ENCODE measurements at places on chromosomes 2 and 18.

- H3K36me3 ChIP-seq = no peaks in the 10 kb centered on the region
- no peak for DNase-seq
- peaks cover 5% of the 10 kb centered on the region for H3K4me1 ChIP-seq
- H3K27ac ChIP-seq = no peak overlapping the region
Measured at GRCh38 chr2:233209533-233210171, 41.8 kb upstream of the ATG16L1 start.

- no peaks in the 10 kb centered on the region for H3K4me1 ChIP-seq
- H3K27ac ChIP-seq = peak overlapping the region; percentile 72
- H3K27me3 ChIP-seq = no peaks in the 10 kb centered on the region
Measured at GRCh38 chr2:219404291-219404910, 13.8 kb upstream of the DES start.

GRCh38 chr2:239092571-239093294, 244.8 kb downstream of the TWIST2 start:
- no peak overlapping the region for H3K27ac ChIP-seq
- no peak overlapping the region for H3K4me3 ChIP-seq
- H3K27me3 ChIP-seq = no peaks in the 10 kb centered on the region
- no peaks in the 10 kb centered on the region for H3K36me3 ChIP-seq

GRCh38 chr2:136164280-136164776, 46.4 kb upstream of the CXCR4 start:
- H3K4me3 ChIP-seq = no peak overlapping the region
- H3K27me3 ChIP-seq = no peaks in the 10 kb centered on the region
- DNase-seq = no peak

GRCh38 chr2:224833986-224834385, 117.8 kb upstream of the CCDC195 start:
- H3K27ac ChIP-seq = no peak overlapping the region
- DNase-seq = no peak
- no peaks in the 10 kb centered on the region for H3K27me3 ChIP-seq
- no peaks in the 10 kb centered on the region for H3K4me1 ChIP-seq

- H3K27me3 ChIP-seq = no peaks in the 10 kb centered on the region
- H3K27ac ChIP-seq = no peak overlapping the region
- H3K4me1 ChIP-seq = no peaks in the 10 kb centered on the region
- H3K4me3 ChIP-seq = no peak overlapping the region
- no peak for DNase-seq
- H3K36me3 ChIP-seq = no peaks in the 10 kb centered on the region
Measured at GRCh38 chr2:238233625-238234024, 6.2 kb downstream of the HES6 start.

GRCh38 chr18:76923485-76924085, 101.2 kb downstream of the ZNF236 start:
- no peaks in the 10 kb centered on the region for H3K27me3 ChIP-seq
- H3K4me3 ChIP-seq = no peak overlapping the region
- peaks cover under 1% of the 10 kb centered on the region for H3K36me3 ChIP-seq
- H3K27ac ChIP-seq = no peak overlapping the region

DNA sequence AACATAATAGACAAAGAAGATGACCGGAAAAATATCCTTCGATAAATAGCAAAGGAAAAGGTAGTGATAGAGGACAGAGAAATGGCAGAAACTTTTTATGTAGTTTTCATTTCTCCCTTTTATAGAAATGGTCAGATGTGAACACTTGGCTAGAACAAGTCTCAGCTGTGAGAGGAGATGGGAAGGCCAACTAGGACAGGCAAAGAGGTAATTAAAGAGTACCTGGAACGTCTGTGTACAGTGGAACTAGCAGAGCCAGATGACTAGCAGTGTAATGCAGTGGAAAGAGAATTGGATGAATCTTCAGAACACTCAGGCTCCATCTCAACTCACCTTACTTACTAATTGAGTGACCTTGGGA, 69.2 kb downstream of the NABP1 start:
- no peak for DNase-seq
- H3K4me1 ChIP-seq = no peaks in the 10 kb centered on the region
- H3K27ac ChIP-seq = no peak overlapping the region
- no peak overlapping the region for H3K4me3 ChIP-seq
- no peaks in the 10 kb centered on the region for H3K36me3 ChIP-seq
- H3K27me3 ChIP-seq = no peaks in the 10 kb centered on the region

DNA sequence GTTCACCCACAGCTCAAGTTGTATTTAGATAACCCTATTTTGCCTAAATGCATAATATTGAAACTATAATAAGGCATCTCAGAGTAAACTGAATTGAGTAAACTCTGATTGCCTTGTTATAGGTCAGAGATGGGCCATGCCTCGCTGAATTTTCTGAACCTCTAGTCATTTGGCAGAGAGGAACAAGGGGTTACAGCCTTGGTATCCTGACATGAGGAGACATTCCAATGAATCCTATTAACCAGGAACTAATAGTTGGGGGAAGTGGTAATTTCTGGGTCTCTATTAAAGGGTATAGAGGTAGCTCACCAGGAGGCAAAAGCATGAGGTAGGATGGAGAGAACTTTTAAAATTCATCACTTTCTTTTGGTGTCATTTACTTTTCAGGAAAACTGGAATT, 227.4 kb upstream of the CHST9 start:
- no peaks in the 10 kb centered on the region for H3K4me1 ChIP-seq
- no peaks in the 10 kb centered on the region for H3K36me3 ChIP-seq
- DNase-seq = no peak

DNA sequence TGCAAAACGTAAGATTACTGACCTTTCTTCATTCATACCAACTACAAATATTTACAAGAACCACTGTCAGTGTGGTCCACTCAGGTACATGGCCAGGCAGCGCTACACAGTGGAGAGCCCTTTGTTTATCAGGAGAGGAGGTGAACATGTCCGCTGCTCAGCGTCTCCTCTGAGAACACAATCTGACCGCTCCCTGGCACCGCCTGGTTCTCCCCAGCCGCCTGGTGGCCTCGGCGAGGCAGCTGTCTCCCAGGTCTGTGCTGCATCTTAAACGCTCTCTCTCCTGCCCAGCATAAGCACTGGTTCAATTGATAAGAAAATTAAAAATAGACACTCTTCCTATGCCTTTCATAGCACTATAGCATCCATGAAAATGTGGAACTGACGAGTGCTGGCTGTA, 146.8 kb upstream of the PXDN start:
- no peaks in the 10 kb centered on the region for H3K36me3 ChIP-seq
- no peak overlapping the region for H3K4me3 ChIP-seq
- DNase-seq = no peak
- no peak overlapping the region for H3K27ac ChIP-seq
- H3K27me3 ChIP-seq = no peaks in the 10 kb centered on the region

- H3K36me3 ChIP-seq = no peaks in the 10 kb centered on the region
- no peak overlapping the region for H3K27ac ChIP-seq
- H3K4me3 ChIP-seq = no peak overlapping the region
- H3K4me1 ChIP-seq = no peaks in the 10 kb centered on the region
- no peaks in the 10 kb centered on the region for H3K27me3 ChIP-seq
Measured at GRCh38 chr2:14143435-14143834, 489.1 kb upstream of the LRATD1 start.

DNA sequence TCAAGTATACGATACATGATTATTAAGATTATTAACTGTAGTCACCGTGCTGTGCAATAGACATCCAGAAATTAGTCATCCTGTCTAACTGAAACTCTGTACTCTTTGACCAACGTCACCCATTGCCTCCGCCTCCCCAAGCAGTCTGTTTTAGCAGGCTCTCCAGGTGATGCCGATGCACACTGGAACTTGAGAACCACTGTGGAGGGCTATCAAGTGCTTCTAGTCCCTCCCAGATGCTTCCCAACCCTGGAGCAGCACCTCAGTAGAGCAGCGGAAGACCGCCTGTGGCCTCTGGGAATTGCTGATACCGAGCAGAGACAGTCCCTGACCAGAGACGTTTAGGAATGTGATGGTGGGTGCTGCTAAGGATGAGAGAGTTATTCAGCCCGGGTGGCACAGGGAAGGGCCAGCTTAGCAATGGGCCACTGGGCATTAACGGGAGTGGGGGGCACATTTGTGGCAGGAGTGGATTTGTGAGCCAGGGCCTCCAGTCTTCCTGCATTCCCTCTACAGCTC, 50.7 kb downstream of the LIPG start:
- no peaks in the 10 kb centered on the region for H3K27me3 ChIP-seq
- H3K36me3 ChIP-seq = no peaks in the 10 kb centered on the region
- H3K4me1 ChIP-seq = peaks cover 11% of the 10 kb centered on the region
- H3K4me3 ChIP-seq = no peak overlapping the region
- H3K27ac ChIP-seq = no peak overlapping the region

GRCh38 chr2:31674446-31674845, 93.7 kb upstream of the SRD5A2 start:
- H3K27me3 ChIP-seq = no peaks in the 10 kb centered on the region
- no peak for DNase-seq
- H3K4me3 ChIP-seq = no peak overlapping the region
- H3K4me1 ChIP-seq = no peaks in the 10 kb centered on the region

DNA sequence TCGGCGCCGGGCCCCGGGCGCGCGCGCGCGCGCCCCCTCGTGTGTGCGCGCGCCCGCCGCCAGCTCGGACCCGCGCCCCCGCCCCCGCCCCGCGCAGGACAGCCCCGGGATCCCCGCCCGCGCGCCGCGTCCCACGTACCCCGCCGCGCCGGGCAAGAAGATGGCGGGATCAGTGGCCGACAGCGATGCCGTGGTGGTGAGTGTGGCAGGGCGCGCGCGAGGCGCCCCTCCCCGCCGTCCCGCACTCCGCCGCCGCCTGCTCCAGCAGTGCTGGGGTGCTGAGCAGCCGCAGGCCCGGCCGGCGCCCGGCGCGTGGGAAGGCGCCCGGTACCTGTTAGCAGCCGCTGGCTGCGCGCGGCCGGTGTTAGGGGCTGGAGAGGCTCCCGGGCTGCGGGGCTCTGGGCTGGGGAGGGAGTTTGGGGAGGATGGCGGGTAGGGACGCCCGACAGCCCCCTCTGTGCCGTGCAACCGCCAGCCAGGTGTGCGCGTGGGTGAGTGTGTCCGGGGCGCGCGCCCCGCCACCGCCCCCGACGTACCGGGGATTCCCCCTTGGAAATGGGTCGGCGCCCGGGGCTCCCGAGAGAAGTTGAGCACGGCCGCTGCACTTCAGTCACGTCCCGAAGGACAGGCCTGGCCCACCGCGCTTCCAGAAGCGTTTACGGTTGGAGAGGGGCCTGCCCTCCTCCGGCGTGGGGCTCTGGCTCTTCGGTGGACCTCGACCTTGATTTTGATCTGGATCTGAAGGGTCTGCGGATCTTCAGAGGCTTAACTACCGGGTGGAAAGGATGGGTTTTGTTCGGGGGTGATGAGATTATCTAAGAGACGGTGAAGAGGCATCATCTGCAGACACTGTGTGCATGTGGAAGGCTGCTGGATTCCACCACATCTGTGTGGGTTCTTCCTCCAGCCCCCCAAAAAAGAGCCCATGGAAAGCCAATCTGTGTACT, 697 bp downstream of the LGALSL start:
- H3K4me1 ChIP-seq = no peaks in the 10 kb centered on the region
- H3K4me3 ChIP-seq = peak overlapping the region; percentile 88
- H3K27ac ChIP-seq = peak overlapping the region; percentile 97
- H3K36me3 ChIP-seq = no peaks in the 10 kb centered on the region
- H3K27me3 ChIP-seq = no peaks in the 10 kb centered on the region

DNA sequence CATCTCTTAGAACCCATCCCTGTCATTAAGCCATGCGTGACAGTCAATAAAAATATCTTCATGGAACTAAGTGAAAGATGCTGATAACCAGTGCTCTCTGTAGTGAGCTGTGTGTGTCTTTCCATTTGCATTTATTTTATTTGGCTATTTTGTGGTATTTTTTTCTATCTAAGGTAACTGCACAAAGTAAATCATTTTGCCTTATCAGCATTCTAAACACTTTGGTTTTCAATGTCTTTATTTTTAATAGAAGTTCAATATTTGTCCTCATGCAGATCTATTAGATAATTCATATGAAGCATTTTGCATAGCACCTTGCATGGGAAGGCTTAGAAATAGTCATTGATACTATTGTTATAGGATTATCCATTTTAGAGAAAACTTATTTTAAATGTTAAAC, 163.6 kb upstream of the TANK start:
- no peak overlapping the region for H3K4me3 ChIP-seq
- no peaks in the 10 kb centered on the region for H3K4me1 ChIP-seq
- no peak for DNase-seq

- H3K27me3 ChIP-seq = no peaks in the 10 kb centered on the region
- no peaks in the 10 kb centered on the region for H3K4me1 ChIP-seq
- H3K27ac ChIP-seq = no peak overlapping the region
- DNase-seq = no peak
- no peaks in the 10 kb centered on the region for H3K36me3 ChIP-seq
- no peak overlapping the region for H3K4me3 ChIP-seq
Measured at GRCh38 chr2:157898591-157898996, 22.5 kb upstream of the ACVR1 start.

- H3K27me3 ChIP-seq = peaks cover 4% of the 10 kb centered on the region
- H3K36me3 ChIP-seq = no peaks in the 10 kb centered on the region
- DNase-seq = no peak
- H3K4me3 ChIP-seq = no peak overlapping the region
Measured at GRCh38 chr2:239544143-239544917, 143.5 kb upstream of the HDAC4 start.

- H3K4me1 ChIP-seq = no peaks in the 10 kb centered on the region
- no peak overlapping the region for H3K4me3 ChIP-seq
- no peak for DNase-seq
- H3K36me3 ChIP-seq = no peaks in the 10 kb centered on the region
Measured at GRCh38 chr2:166351319-166351718, 24.4 kb downstream of the SCN9A start.

DNA sequence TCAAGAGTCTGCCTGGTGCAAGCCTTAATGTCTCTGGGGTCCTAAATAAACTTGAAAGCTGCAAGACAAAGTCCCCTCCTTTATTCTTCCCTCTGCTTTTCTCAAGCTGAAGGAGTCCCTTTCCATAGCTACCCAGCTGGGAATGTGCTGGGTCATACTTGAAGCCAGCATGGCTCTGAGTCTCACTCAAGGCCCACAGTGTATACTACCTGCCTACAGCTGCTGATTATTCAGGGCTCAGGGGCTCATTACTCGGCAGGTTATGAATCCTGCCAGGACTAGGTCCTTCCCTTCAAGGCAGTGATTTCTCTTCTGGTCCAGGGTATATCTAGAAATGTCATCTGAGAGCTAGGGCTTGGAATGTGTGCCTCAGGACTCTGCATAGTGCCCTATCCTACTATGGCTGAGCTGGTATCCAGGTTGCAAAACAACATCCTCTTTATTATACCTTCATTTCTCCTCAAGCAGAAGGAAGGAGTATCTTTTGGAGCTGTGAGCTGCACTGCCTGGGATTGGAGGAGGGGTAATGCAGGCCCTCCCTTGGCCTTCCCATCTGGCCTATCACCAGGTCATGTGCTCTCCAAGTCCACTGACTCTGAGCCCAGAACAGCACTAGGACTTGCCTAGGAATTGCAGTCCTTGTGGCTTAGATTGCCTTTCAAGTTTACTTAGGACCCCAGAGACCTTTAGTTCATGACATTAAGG, 22.3 kb downstream of the IL1RN start:
- no peak overlapping the region for H3K4me3 ChIP-seq
- no peaks in the 10 kb centered on the region for H3K36me3 ChIP-seq
- H3K4me1 ChIP-seq = no peaks in the 10 kb centered on the region
- H3K27ac ChIP-seq = no peak overlapping the region

DNA sequence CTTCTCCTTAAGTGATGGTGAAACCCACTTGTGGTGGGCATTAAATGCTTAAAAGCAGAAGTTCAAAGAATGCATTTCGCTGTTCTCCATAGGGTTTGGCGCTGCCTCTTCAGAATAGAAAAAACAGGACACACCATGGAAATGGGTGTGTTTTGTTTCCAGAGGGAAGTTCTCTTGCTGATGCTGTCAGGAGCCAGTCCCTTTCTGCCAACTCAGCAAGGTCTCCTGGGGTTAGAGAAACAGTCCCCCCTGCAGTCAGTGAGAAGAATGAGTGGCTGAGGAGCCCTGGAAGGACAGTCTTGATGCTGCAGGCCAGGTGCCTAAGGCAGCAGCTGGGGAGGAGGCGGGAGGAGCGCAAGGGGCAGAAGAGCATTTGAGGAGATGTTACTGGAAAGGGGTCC, 37.8 kb upstream of the ASAP2 start:
- no peaks in the 10 kb centered on the region for H3K4me1 ChIP-seq
- no peak for DNase-seq
- no peaks in the 10 kb centered on the region for H3K36me3 ChIP-seq
- H3K4me3 ChIP-seq = no peak overlapping the region
- no peaks in the 10 kb centered on the region for H3K27me3 ChIP-seq

Data from prostate gland (tissue), 2 donors.